ENCODE measurements at places on chromosomes 1 and 21.

DNA sequence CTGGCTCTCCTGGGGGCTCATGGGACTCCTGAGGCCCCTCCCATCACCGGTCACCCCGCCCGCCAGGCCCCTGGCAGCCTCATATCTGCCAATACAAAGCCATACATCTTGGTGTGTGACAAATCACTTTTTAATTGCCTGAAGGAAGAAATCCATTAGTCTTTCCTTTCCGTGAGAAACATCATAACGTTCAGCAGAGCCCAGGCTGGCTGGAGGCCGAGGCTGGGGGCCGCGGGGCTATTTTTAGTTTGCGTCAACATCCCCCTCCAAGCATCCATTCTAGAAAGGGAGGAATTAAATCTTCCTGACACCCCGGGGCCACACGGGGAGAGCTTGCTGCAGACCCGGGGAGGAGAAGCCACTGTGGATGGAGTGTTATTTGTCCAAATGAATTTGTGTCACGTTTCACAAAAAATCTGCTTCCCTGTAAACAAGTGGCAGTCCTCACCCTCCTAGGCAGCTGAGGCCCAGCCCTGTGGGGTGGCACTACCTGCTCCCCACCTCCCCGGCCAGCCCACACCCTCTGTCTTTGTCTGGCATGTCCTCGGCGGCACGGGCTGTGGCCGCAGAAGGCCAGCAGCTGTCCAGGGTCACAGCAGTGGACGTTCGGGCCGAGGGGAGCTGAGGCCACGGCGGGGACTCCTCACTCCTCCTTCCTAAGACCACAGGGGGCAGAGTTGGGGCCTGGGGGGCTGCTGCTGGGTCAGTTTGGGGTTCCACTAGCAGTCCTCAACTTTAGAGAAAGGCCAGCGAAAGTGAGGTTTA lies 236.9 kb upstream of the VAMP3 start:
- DNase-seq: no peak

- DNase-seq: peak; percentile 96
Observed at GRCh38 chr1:19179597-19180264, 30.3 kb downstream of the UBR4 start.

- DNase-seq: no peak
Observed at GRCh38 chr1:110081061-110081460, 10.6 kb upstream of the ALX3 start.

- no peak for DNase-seq
Observed at GRCh38 chr1:119655154-119655553, 7.1 kb upstream of the ZNF697 start.

DNA sequence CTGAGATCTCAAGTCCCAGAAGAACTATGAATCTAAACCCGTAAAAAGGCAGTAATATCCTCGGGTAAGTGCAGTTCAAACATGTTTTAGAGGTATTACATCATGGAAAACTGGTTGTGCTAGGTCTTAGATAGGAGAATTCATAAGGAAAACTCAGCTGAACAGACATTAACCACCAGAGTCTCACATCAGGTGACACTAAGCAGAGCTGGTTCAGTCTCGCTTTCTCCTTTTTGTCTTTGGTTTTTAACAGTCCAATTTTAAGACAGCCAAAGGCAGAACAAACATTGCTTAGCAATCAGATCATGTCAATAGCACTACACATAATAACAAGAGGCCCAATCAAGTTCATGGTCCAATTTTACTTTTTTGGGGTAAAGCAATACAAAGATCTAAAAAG lies 63.1 kb upstream of the MUTYH start:
- no peak for DNase-seq
